ENCODE measurements at places on chromosomes 3 and 15.

GRCh38 chr15:65857718-65858402 lies 11.4 kb upstream of the RAB11A start:
- DNase-seq, result no peak

GRCh38 chr3:81851176-81851575 lies 89.7 kb upstream of the GBE1 start:
- DNase-seq, result no peak

- no peak for DNase-seq
Measured at GRCh38 chr3:187975561-187976364, 178.2 kb upstream of the LPP start.

DNA sequence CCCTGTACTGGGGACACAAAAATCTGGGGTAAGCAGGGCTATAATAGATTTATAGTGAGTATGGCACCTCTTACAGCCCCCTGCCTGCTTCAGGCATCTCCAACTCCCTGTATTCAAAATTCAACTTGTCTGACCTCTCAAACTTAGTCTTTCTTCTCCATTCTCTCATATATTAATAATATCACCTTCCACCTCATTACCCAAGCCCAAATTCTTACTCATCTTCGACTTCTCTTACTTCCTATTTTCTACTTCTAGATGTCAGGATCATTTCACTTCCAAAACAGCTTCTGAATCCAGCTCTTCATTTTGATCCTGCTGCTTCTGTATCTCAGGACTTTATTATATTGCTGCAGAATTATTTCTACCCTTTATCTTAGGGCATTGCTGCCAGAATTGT lies 290.7 kb downstream of the CHST2 start:
- DNase-seq, result no peak
